ELR (cell line): ENCODE measurements at places on chromosomes 11 and 22.

DNA sequence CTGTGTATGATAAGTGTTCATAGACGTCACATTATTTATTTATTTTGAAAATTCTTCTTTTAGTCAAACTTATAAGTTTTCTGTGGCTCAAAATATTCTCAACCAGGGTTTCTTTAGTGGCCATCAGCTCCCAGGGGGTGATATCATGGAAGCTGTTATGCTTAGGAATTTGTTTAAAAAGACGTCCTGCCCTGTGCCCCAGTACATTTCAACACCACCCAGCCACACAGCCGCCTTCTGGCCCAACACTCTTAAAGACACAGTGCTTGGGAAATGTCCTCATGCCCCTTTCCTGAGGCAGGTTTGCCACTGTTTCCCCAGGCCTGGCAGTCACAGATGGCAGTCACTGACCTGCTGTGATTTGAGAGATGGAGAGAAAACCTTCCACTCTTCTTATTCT, 19.9 kb downstream of the TSKU start:
- DNase-seq, result no peak

- no peak for DNase-seq
Observed at GRCh38 chr22:27097933-27098332, 440.5 kb downstream of the MIAT start.

- no peak for DNase-seq
Observed at GRCh38 chr11:116792144-116792868, 627 bp upstream of the APOA5 start.

GRCh38 chr11:65779919-65780769, 632 bp downstream of the AP5B1 start:
- DNase-seq, result peak; percentile 84

- no peak for DNase-seq
Observed at GRCh38 chr11:117752721-117753237, 44.2 kb downstream of the DSCAML1 start.

DNA sequence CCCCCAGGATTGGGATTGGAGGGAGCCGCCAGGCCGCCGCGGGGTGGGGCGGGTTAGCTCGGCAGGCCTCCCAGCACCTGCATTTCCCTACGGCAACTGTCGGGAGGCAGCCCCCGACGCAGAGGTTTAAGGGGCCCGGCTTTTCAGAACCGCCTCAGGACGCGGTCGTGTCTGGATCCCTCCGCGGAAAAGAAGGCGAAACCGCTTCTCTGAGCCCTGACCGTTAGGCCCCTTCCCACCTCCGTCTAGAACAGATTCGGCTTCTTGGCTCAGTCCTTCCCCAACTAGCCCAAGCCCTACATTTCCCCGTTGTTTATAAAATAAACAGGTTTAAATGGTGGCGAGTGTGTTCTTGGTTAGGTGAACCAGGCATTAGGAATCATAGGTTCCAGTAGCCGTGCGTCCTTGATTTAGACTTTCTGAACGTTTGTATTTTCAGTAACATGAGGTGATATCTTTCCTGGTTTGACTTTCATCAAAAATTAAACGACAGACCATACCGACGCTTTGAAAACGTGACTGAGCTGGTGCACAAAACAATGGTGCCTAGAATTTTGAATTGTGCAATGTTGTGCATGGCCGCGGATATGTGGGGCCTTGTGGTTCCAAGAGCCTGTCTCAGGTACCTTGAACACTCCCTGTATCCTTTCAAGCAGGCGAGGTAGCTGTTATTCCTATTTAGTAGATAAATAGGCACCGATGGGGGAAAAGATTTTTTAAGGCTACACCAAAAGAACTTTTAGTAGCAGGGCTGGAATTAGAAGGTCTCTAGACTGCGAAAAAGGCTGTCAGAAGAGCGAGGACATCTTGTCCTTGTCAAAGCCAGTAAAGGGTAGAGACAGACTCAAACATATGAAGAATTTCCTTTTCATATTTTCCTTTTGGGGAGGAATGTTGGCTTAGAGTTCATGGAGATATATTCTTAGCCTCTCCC, 1.2 kb upstream of the HSPA8 start:
- peak; percentile 77 for DNase-seq
